ENCODE measurements at places on chromosomes 2 and 18.

DNA sequence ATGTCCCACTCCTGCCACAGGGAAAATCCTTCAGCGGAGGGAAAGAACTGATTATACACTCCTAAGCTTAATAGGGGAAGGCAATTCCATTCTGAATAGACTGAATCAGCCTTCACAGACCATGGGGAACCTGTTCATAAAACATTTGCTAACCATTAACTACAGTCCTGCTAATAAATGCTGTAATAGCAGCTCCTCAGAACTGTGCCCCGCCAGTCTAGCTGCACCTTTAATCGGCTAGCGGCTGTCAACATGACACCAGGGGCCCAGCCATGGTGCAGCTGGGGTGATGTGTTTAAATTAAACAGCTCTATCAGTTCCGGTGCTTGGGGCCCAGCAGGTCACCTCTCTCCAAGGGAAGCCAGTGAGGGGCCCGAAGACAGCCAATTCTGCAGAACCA lies 77.8 kb downstream of the GALNT14 start:
- peak; percentile 48 for DNase-seq

GRCh38 chr2:182914852-182915251 lies 48.4 kb upstream of the FRZB start:
- DNase-seq = no peak

- DNase-seq = no peak
Measured at GRCh38 chr2:119383410-119384140, 16.8 kb downstream of the DBI start.

DNA sequence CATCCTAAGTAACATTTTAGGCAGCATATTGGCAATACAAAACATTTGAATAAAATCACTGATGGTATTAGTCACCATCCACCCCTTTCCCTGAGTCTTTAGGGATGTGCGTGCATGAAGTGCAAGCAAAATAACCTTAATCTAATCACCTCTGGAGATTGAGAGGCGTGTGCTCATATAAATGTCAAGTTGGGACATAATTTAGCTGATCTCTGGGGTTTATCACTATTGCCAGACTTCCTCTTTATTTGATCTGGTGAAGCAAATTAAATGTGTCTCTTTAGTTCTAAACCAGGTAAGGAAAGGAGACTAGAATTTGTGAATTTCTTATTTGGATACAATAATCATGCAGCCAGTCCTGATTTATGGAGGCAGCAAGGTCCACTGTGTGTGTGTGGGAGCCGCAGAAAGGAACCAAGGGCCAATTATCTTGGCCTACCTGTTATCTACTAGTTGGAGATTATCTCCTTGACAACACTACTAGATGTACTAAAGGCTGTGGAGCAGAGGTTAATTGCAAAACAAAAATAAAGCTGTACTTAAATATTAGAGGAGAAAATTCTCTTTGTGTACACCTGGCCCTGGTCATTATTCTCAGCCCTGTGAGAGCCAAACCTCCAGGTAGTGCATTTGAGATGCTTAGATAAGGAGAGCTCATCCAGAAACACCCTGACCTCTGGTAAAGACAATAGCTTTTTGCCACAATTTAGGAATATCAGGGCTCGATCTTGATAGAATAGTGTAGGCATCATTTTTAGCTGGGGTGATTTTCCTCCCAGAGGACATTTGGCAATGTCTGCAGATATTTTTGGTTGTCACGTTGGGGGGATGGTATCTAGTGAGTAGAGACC lies 78.2 kb downstream of the HRH4 start:
- DNase-seq = no peak

- DNase-seq = no peak
Measured at GRCh38 chr18:55665506-55665905, 77.5 kb upstream of the TCF4 start.

GRCh38 chr2:47916412-47916811 lies 10.1 kb upstream of the FBXO11 start:
- DNase-seq = no peak

GRCh38 chr2:210536973-210537650 lies 19.3 kb upstream of the CPS1 start:
- no peak for DNase-seq

GRCh38 chr2:200099256-200099655 lies 143.9 kb downstream of the MAIP1 start:
- no peak for DNase-seq

- peak; percentile 33 for DNase-seq
Measured at GRCh38 chr2:228657807-228658402, 476.4 kb upstream of the SPHKAP start.

DNA sequence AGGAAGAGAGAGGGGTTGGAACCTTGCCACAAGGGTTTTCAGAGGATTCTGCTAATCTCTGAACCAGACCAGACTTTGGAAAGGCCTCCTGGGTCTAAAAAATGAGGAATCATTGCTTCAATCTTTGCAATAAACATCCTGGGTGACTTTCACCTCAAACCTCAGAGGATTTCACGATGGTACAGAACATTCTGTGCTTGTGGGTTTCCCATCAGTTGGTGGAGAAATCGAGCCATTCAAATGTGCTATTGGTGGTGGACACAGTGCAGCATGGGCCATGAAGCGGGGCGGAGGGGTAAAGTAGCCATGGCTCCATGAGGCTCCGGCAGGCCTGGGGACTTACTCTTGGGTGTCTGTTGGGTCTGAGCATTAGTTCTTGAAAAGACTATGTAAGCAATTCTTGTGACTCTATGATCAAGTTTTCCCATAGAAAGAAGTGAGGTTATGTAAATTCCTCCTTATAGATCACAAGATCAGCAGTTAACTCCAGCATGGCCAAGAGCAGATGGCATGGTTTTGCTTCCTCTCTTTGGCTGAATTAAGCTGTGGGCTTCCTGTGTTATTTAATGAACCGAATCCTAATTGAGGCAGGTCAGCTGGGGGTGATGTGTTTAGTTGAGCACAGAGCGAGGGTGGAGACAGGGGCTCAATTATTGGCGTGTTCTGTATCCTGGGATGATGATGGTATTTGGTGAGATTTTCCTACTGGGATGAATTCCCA lies 1.9 kb upstream of the IL1R2 start:
- no peak for DNase-seq
